ENCODE measurements at places on chromosomes 5 and 9. TPM values are rescaled to one million over a fixed set of nuclear protein-coding genes. Genes with fewer than 3 reads are reported as not detected.

The FSD1L gene
- total RNA-seq: 9.1 TPM

The RABGAP1 gene
- 46.4 TPM for total RNA-seq

DNA sequence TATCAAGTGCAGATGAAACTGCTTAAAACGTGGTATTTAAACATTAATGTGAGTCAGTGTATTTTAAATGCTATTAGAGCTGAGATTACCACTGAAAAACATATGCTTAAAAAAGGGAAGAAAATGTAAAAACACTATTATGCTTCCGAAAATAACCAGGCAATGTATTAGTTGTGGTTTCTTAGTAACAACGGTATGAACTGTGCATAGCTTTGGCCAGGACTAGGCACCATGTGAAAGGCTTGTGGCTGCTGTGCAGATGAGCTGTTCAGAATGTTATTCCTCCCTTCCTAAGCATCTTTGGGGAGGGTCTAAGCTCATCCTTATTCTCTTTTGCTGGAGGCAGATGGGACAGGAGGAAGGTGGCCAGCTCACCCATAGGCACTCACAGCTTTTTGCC lies 84.9 kb downstream of the NTRK2 start:
- DNase-seq: no peak

GRCh38 chr9:133613432-133613831 lies 4.2 kb upstream of the FAM163B start:
- no peak for DNase-seq

GRCh38 chr9:91546574-91546973 lies 122.9 kb upstream of the NFIL3 start:
- DNase-seq: no peak
